ENCODE measurements at places on chromosomes 5 and 9. TPM values are rescaled to one million over a fixed set of nuclear protein-coding genes. Genes with fewer than 3 reads are reported as not detected.

PFN3 gene
- not detected for total RNA-seq

ANKRD33B gene
- 19.1 TPM for total RNA-seq

PIP5K1B gene
- total RNA-seq, result not detected

DRD1 gene
- 1.0 TPM for total RNA-seq

TAF7 gene
- total RNA-seq, result 71.0 TPM

CERT1 gene
- 26.7 TPM for total RNA-seq
